H54 (cell line): ENCODE measurements at places on chromosomes 12 and 14.

DNA sequence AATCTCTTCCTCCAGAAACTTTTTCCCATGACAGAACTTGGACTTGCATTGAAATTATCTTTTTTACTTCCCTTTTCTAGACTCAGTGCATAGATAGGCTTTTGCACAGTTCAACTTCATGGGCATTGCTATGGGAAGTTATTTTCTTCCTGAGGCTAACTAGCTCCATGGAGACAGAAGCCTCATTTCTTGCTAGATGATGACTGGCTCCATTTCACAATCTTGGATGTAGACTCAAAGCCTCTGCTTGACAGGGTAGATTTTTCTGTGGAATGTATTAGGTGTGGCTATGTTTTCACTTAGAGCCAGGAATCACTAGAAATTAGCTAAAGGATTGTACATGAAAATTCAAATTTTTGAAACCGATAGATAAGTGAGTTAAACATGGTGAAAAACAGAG lies 884.1 kb upstream of the MGAT4C start:
- DNase-seq, result no peak

DNA sequence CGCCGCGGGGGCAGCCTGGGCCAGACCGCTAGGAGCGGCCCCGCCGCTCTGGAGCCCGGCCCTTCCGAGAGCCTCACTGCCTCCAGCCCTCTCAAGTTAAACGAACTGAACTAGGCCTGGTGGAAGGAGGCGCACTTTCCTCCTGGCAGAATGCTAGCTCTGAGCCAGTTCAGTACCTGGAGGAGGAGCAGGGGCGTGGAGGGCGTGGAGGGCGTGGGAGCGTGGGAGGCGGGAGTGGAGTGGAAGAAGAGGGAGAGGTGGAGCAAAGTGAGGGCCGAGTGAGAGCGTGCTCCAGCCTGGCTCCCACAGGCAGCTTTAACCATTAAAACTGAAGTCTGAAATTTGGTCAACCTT lies 5.3 kb downstream of the LTB4R start:
- DNase-seq, result no peak

DNA sequence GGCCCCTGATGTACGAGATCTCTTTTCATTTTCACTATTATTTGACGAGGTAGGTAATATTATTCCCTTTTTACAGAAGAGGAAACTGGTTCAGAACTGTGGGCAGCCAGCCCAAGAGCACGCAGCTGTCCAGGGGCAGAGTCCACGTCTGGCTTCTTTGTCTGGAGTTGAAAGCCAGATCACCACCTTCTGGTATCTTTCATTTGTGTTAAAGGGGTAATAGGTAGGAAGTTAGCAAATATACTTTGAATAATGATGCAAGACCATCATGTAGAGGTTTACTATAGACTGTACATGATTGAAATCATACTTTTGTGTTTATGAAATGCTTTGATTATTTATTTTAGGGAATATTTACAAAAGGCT lies 144.1 kb upstream of the AMIGO2 start:
- DNase-seq, result no peak

- no peak for DNase-seq
Observed at GRCh38 chr12:6442836-6443235, 1.9 kb upstream of the CD27 start.

DNA sequence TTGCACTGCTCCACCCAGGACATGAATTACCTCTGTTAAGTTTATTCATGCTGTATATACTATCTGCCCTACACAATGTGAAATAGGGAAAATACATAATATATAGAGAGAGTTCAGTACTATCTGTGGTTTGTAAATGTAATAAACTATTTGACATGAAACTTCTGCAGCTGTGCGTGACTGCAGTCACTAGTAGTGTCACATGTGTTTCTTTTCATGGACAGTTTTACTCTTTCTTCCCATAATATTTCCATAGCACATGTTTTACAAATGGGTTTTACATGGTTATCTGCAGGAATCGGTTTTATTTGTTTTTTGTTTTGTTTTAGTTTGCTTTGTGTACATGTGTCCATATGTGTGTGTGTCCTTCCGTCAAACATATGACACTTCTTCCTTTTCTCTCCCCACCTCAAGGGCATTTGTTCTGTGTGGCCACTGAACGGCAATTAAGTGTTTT lies 1644.1 kb upstream of the FLRT2 start:
- DNase-seq, result no peak

DNA sequence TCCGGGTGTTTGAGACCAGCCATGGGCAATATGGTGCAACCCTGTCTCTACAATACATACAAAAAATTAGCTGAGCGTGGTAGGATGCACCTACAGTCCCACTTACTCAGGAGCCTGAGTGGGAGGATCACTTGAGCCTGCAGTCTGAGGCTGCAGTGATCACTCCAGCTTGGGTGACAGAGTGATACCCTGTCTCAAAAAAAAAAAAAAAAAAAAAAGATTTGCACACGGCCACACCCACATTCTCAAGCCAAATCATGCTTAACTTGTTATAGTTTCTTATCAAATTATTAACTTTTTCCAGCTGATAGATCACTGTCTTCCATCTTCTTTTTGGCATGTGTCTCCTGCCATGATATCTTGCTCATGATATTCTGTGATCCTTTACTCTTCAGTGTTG lies 6.8 kb downstream of the DRAM1 start:
- no peak for DNase-seq
